ENCODE measurements at places on chromosomes 6 and 20. TPM values are rescaled to one million over a fixed set of nuclear protein-coding genes. Genes with fewer than 3 reads are reported as not detected.

Gene ANGPT4
- total RNA-seq = not detected

Gene CBFA2T2
- 33.5 TPM for total RNA-seq

Gene SLC17A5
- total RNA-seq = 11.0 TPM

Gene CARMIL1
- 12.8 TPM for total RNA-seq

DNA sequence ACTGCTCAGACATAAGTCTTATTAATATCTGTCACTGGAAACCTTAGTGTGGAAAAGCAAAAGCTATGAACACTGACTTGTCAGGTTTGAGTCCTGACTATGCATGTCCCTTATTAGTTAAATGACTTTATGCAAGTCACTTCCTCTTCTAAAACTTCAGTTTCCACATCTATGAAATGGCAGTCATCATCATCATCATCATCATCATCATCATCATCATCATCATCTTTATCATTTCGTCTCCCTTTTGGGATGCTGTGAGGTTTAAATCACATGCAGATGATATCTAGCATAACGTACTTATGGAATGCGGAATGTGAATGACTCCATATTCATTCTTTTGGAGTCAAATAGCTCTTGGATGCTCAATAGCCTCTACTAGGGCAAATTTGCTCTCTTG lies 24.5 kb downstream of the HDGFL1 start:
- DNase-seq = no peak

Gene SLC35D3
- not detected for total RNA-seq

- DNase-seq = no peak
Observed at GRCh38 chr6:122406187-122406586, 6.7 kb downstream of the HSF2 start.

GRCh38 chr6:12030993-12031550 lies 19.0 kb downstream of the HIVEP1 start:
- DNase-seq = no peak

Gene UBE3D
- 8.1 TPM for total RNA-seq

Gene ISM1
- 0.33 TPM for total RNA-seq

- peak; percentile 47 for DNase-seq
Observed at GRCh38 chr20:44747166-44748004, 1.7 kb downstream of the KCNK15 start.

Gene EYA4
- not detected for total RNA-seq

Gene SOX4
- total RNA-seq = 2.0 TPM

DNA sequence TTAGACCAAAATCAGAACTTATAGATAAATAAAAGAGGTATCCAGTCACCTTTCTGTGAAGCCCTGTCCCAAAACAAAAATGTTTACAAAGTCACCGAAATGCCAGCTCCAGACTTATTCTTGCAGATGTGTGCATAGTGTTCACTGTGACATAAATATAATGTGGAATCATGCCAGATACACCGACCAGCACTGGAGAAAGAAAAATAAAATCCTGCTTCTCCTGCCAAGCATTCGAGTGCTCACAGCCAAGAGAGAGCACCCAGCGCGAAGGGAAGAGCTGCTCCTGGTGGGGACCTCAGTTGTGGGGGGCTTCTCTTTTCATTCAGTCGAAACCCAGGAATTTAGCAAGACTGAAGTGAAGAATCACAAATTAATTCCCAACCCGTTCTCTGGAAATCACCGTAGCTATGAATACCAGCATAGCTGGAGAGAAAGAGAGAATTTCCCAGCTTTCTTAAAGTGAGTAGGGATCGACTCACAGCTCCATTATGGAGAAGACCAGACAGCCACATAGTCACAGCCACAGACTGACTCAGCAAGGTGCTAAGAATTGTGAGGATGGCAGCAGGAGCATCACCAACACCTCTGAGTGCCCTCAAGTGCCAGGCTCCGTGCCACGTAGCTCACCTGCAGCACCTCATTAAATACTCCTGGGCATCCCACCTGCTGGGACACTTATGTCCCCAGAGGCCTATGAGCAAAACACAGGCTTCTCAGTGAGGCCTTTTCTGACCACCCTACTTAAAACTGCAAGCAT lies 33.2 kb downstream of the BFSP1 start:
- DNase-seq = no peak

Gene HLA-DQB1
- 17.0 TPM for total RNA-seq

Gene OVOL2
- not detected for total RNA-seq

DNA sequence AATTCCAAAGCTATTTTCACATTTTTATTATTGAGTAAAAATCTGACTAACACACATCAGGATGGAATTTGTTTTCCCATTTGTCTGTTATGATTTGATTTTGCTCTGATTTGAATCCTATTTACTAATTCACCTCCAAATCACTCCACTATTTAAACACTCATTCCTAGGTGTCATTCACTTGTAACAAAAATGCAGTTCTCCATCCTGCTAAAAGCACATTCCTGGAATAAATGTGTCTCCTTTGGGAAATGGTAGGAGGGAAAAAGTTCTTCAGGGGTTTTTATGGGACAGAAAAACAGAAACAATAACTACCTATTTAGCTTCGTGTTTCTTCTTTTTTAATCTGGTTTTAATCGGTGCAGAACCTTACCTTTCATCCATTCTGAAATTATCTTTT lies 494.1 kb upstream of the CITED2 start:
- no peak for DNase-seq

- DNase-seq = no peak
Observed at GRCh38 chr6:88166493-88167351, 575 bp upstream of the CNR1 start.

- DNase-seq = no peak
Observed at GRCh38 chr20:51275826-51276225, 252.9 kb upstream of the KCNG1 start.

- DNase-seq = no peak
Observed at GRCh38 chr6:164916087-164916486, 393.3 kb downstream of the C6orf118 start.

DNA sequence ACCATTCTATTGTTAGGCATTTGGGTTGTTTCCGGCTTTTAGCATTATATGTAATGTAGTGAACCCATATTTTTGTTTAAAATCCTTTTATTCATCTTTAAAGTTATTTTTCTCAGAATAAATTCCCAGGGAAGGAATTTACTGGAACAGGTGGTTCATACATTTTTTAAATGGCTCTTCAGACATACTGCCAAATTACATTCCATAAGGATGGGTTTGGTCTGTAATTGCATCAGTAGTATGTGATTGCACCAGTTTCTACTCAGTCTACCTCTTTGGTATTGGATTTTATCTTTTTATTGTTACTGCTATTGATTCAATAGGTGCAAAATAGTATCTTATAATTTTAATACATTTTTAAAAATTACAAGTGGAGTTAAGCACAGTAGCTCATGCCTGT lies 27.2 kb downstream of the BRPF3 start:
- DNase-seq = no peak

DNA sequence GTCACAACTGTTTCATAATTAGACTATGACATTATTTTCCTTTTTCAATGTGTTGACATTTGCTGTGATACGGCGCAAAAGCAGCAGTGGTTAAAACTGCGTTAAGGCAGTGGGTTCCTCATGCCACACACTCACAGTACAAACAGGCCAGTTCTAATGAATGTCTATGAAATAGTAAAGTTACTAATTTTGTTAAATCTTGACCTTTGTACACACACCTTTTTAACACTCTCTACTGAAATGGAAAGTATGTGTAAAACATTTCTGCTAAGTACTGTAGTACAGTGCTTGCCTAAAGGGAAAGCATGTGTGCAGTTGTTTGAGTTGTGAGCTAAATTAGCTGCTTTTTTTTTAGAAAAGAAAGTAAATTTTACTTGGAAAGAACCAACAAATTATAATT lies 60.3 kb downstream of the CDS2 start:
- DNase-seq = no peak

DNA sequence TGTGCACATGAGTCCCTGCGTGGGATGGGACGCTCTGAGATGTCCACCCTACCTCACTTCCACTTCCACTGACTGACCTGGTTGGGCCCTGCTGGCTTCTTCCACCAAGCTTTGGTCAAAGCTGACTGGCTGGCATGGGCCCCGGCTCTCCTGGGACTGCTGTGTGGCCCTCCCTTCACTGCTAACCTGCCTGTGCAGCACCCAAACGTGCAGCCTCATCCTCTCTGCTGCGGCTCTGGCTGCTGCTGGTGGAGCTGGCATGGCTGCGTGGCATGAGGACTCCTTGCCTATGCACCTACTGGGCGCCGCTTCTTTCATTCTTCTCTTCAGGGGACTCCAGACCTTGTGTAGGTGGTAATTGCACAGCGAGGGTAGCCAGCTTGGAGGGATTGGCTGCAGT lies 18.7 kb upstream of the IP6K3 start:
- DNase-seq = no peak

GRCh38 chr20:61757-62156 lies 25.7 kb upstream of the DEFB125 start:
- DNase-seq = no peak

- DNase-seq = no peak
Observed at GRCh38 chr6:35419417-35419816, 32.7 kb upstream of the FANCE start.

DNA sequence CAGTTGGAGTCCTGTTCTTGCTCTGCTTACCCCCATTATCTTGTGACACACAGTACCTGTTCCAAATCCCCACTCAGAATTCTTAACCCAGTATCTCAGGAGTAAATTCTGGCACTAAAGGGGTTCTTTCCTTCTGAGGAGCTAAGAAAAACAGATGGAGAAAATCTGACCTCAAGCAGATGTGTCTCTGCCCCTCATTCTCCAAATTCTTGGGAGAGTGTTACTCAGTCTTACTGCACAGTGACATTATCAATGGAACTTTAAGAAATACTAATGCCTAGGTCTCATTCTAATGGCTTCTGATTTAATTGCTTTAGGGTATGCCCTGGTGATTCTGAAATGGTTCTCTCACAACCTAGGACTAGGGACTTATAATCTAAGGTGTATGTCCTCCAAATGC lies 40.6 kb upstream of the PTPRK start:
- DNase-seq = no peak

Gene SMLR1
- not detected for total RNA-seq

- DNase-seq = no peak
Observed at GRCh38 chr6:51477711-51478311, 609.6 kb downstream of the PKHD1 start.

Gene RBPJL
- not detected for total RNA-seq

- no peak for DNase-seq
Observed at GRCh38 chr6:75813476-75814250, 64.6 kb downstream of the MYO6 start.

DNA sequence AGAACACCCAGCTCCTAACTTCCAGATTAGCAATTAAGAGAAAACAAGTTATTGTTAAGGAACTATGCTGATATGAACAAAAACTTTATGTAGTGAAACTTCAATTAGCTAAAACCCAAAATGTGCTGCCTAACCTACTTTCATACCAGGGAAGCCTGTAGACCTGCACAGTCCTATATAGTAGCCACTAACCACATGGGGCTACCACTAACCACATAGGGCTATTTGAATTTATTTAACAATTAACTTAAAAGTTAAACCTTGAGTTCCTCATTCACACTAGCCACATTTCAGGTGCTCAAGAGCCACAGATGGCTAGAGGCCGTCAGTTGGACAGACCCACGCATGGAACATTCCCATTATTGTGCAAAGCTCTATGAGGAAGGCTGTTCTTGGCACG lies 72.4 kb upstream of the LAMP5 start:
- no peak for DNase-seq

GRCh38 chr6:140011537-140011936 lies 637.1 kb upstream of the CITED2 start:
- DNase-seq = no peak

All from naive thymus-derived CD8-positive, alpha-beta T cell (primary cell).